ENCODE measurements at places on chromosomes 2 and 18. TPM values are rescaled to one million over a fixed set of nuclear protein-coding genes. Genes with fewer than 3 reads are reported as not detected.

- no peak for DNase-seq
- no peak overlapping the region for H3K27ac ChIP-seq
- no peaks in the 10 kb centered on the region for H3K4me1 ChIP-seq
- no peaks in the 10 kb centered on the region for H3K36me3 ChIP-seq
- no peak overlapping the region for H3K4me3 ChIP-seq
Observed at GRCh38 chr18:58572181-58572580, 56.7 kb downstream of the ALPK2 start.

- no peaks in the 10 kb centered on the region for H3K36me3 ChIP-seq
- DNase-seq, result peak; percentile 63
- H3K4me1 ChIP-seq, result 0 out of 2 replicates have a peak, but pooled peaks cover 3% of the 10 kb centered on the region
Observed at GRCh38 chr2:75130171-75130570, 69.1 kb downstream of the TACR1 start.

GRCh38 chr2:184597571-184597991 is 748 bp upstream of the ZNF804A start:
- H3K36me3 ChIP-seq, result peaks cover 16% of the 10 kb centered on the region
- H3K27ac ChIP-seq, result peak overlapping the region; percentile 73
- peaks cover 19% of the 10 kb centered on the region for H3K4me1 ChIP-seq
- H3K4me3 ChIP-seq, result peak overlapping the region; percentile 72

Gene SIX2
- total RNA-seq, result not detected
